ENCODE measurements at places on chromosomes 2 and 18. TPM values are rescaled to one million over a fixed set of nuclear protein-coding genes. Genes with fewer than 3 reads are reported as not detected.

DNA sequence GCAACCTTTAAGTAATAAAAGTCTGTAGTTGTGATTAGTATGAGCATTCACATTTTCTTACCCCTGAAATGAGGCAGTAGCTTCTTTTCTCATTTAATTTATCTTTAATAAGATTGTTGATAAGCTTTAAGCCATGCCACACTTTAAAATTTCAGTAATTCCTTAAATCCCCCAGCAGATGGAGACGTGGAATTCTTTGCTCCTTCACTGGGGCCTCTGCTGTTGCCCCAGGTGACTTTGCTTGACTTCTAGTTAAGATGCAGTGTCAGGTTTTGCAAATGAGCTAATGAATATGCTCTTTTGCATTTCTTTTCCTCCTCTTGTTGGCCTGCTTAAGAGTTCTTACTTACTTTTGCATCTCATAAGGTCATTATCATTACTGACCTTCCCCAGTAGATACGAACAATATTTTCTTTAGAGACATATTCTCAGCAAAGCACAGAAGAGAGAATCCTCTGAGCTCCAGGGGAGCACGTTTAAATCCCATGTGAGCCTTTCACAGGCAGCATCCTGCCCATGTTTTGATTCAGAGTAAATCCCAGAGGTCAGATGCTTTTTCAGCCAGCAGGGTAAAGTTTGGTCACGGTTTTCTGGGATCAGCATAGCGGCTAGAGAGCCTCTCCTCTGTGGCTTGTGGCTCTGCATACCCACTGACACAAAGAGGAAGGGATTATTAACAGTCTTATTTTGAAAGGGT is 222.9 kb downstream of the PTPRM start:
- no peak for DNase-seq

CAPN13 gene
- total RNA-seq = not detected

DNA sequence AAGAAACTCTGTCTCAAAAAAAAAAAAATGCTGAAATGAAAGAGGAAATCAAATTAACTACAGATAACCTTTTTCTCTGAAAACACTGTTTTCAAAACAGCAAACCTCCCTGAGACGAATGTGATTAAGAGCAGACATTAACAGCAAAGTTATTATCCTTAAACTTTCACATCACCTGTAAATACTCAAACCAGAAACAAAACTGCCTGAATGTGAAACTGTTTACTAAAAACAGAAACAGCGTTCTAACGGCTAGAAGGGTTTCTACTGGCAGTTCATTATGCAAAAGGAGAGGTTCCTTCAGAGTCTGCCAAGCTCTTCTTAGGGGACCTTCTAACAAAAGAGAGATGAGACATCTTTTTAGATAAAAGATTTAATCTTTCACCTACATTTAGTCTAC is 45.9 kb downstream of the PNO1 start:
- DNase-seq = no peak

GRCh38 chr2:63676135-63676534 is 87.4 kb downstream of the MDH1 start:
- DNase-seq = no peak

SH2D6 gene
- total RNA-seq = not detected

All from adrenal gland (tissue), 19 donors.